AG04450 (cell line): ENCODE measurements at places on chromosomes 11 and 22.

DNA sequence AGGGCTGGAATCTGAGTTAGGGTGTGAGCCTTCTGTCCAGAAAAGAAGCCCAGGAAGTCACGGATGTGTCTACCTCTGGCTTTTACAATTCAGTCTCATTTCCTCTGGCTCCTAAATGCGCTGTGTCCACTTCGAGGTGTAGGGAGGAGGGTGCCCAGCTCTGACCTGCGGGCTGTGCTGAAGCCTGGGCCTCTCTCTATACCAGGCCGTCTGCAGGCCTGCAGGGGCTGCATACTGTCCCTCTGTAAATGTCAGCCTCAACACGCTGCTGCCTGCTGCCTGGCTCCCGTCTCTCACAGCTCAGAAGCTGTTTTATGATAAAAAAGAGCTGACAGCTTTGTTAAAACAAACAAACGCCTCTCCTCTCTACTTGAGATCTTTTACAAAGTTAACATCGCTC lies 14.5 kb downstream of the ARVCF start:
- DNase-seq, result no peak

- no peak for DNase-seq
These were observed 202.5 kb downstream of the SBF2 start for GRCh38 chr11:10091314-10092045.

- DNase-seq, result no peak
These were observed 6.0 kb upstream of the MYO7A start for GRCh38 chr11:77121876-77122575.

DNA sequence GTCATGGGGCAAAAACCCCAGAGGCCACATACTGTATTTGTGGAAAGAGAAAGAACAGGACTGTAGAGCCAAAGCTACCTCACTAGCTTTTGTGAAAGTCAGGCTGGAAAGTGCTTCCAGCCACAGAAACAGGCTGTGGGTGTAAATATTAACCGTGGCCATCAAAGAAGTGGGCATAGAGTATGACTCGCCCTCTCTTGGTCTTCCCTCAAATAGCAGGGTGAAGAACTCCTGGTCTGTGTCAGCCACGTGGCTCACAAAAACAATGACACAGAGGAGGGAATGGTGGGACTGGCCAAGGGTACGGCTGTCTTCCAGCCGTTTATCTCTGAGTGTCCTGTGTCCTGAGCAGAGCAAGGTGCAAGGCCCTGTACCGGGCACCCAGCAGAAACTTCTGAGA lies 37.6 kb upstream of the UBASH3B start:
- DNase-seq, result no peak

GRCh38 chr11:128852327-128853023 lies 14.6 kb downstream of the KCNJ1 start:
- no peak for DNase-seq
